ENCODE measurements at places on chromosomes 16 and 17. TPM values are rescaled to one million over a fixed set of nuclear protein-coding genes. Genes with fewer than 3 reads are reported as not detected.
A peak's percentile ranks its signal among the peaks of the same experiment; 100 is the strongest.

The TAT gene
- total RNA-seq, result not detected

The STH gene
- total RNA-seq, result not detected

GRCh38 chr17:45940293-45940692, 45.9 kb downstream of the MAPT start:
- no peak for ATAC-seq

GRCh38 chr16:6827931-6828330, 504.7 kb upstream of the RBFOX1 start:
- ATAC-seq, result no peak

- peak; percentile 88 for ATAC-seq
Observed at GRCh38 chr17:35286120-35286781, 43.4 kb downstream of the SLFN5 start.

GRCh38 chr16:58853854-58854791, 120.0 kb upstream of the GOT2 start:
- no peak for ATAC-seq

- ATAC-seq, result no peak
Observed at GRCh38 chr16:12147681-12148080, 171.1 kb downstream of the SNX29 start.

- ATAC-seq, result no peak
Observed at GRCh38 chr16:1613211-1613622, 1.1 kb downstream of the CRAMP1 start.

DNA sequence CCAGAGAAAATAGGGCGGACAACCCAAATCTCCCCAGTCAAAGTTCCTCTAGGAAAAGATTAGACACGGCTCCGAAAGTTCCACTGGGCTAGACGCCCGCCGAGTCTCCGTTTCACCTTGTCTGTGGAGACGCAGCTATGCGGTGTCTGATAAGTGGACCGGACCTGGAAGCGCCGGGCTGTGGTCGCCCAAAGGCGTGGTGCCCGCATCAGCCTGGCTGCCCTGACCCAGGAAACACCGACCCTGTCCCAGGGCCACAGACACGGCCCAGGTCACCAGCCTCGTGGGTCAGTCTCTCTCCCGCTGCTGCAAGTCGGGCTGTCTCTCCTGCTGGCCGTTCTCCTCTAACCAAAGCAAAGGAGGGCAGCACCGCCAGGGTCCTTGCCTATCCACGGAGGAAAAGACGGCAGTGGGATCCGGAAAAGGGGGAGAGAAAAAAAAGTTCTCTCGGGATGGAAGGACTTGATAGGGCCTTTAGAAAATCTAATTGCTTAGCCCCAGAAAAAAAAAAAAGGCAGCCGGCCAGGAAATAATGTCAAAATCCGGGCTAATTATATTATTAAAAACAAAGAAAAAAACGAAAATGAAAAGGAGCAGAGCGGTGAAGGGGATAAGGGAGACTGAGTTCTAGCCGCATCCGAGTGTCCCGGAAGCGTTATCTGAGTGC, 13.9 kb upstream of the FOXF1 start:
- ATAC-seq, result no peak

- ATAC-seq, result no peak
Observed at GRCh38 chr16:51236583-51236982, 85.5 kb upstream of the SALL1 start.

Data from activated T-helper 17 cell treated with anti-CD3 and anti-CD28 coated beads, Interleukin-2, amount 50 U/mL, for 72 hours (primary cell).